A549 treated with DMSO at 1 μM for 4 hours (cell line): ENCODE measurements at places on chromosomes 4 and X. TPM values are rescaled to one million over a fixed set of nuclear protein-coding genes. Genes with fewer than 3 reads are reported as not detected.

The LRP2BP gene
- 0.09 to 0.15 TPM (median 0.11 TPM) in 5 replicates for total RNA-seq

The SLIT2 gene
- 0.03 to 0.08 TPM (median 0.06 TPM) in 3 of 5 replicates, not detected in the others for total RNA-seq

The STATH gene
- not detected in 5 replicates for total RNA-seq

The SERPINA7 gene
- not detected in 5 replicates for total RNA-seq

The TRIM61 gene
- not detected in 5 replicates for total RNA-seq

The MSANTD1 gene
- 0.15 to 0.18 TPM (median 0.16 TPM) in 4 of 5 replicates, not detected in the other for total RNA-seq

The CFAP47 gene
- 0.02 TPM in 1 of 5 replicates, not detected in the others for total RNA-seq

The NDP gene
- total RNA-seq: not detected in 5 replicates

The LAS1L gene
- 67.7 to 72.4 TPM (median 70.8 TPM) in 5 replicates for total RNA-seq

The DCAF4L1 gene
- 0.09 to 0.24 TPM (median 0.11 TPM) in 5 replicates for total RNA-seq

The MAD2L1 gene
- 45.4 to 71.8 TPM (median 60.3 TPM) in 5 replicates for total RNA-seq

The MAGEA1 gene
- total RNA-seq: 0.07 to 0.12 TPM (median 0.08 TPM) in 3 of 5 replicates, not detected in the others
